Fibroblast of gingiva (primary cell): ENCODE measurements at places on chromosomes 5 and 9.

DNA sequence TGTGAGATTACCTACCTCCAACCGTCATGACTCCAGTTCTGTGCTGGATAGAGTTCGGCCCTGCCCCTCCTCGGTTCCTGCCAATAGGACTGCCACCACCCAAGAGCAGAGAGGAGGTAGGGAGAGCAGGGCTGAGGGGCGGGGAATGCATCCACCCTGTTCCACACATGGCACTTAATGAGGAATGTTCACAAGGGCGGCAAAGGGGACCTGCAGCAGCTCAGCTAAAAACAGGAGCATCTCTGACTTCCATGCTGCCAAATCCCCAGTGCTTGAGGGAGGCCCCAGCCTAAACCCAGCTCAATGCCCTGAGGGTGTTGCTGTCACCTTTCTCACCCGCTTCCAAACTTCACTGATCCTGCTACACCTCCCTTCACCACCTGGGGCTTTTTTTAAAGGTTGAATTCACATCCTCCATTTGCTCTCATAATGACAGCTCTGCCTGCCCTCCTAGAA lies 7.8 kb upstream of the DELE1 start:
- DNase-seq, result no peak

DNA sequence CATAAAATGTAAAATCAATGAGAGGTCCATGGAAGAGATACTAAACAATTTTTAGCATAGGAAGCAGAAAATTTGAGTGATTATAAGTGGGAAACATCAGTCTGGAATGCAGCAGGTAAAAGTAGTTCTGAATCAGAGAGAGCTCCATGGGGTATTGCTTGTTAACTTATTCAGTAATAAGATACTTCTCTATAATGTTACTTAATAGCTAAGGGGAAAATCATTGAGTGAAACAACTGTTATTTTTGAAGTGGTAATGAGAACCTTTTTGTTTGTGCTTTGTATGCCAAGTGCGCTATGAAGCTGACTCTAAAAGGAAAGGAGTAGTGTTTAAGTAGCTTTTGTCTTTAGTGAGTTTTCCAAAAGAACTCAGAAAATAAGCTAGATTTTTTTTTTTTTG lies 95.2 kb downstream of the ERBIN start:
- peak; percentile 21 for DNase-seq

DNA sequence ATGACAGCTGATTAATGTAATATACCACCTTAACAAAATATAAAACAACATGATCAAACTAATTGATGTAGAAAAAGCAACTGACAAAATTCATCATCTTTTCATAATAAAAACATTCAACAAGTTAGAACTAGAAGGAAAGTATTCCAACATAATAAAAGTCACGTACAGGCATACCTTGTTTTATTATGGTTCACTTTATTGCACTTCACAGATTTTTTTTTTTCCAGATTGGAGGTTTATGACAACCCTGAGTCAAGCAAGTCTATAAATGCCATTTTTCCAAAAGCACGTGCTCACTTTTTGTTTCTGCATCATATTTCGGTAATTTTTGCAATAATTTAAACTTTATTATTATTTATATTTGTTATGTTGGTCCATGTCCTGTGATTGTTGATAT lies 1120.3 kb downstream of the PTPRD start:
- no peak for DNase-seq

DNA sequence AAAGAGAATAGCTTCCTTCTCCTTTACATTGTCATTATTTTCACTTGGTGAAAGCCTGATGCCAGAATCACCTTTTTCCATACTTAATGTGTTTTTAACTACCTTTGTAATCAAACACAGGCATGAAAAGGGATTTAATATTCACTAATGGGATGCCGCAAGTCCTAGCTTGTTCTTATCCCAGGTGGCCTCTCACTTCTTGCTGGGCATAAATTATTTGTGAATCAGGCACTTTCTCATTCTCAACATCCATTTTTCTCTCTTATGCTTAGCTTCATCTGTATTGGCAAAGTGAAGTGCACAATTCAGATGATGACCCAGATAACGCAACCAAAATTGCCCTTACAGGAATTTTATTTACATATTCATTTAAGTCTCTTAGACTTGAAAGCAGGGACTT lies 10.9 kb downstream of the ACTL7B start:
- no peak for DNase-seq
